Stimulated activated CD8-positive, alpha-beta memory T cell treated with anti-CD3 and anti-CD28 coated beads, Interleukin-4, amount 100 ng/mL, for 4 hours (primary cell): ENCODE measurements at places on chromosomes 12 and 14.

- DNase-seq, result no peak
These were observed 709.4 kb downstream of the GALC start for GRCh38 chr14:87283547-87283946.

DNA sequence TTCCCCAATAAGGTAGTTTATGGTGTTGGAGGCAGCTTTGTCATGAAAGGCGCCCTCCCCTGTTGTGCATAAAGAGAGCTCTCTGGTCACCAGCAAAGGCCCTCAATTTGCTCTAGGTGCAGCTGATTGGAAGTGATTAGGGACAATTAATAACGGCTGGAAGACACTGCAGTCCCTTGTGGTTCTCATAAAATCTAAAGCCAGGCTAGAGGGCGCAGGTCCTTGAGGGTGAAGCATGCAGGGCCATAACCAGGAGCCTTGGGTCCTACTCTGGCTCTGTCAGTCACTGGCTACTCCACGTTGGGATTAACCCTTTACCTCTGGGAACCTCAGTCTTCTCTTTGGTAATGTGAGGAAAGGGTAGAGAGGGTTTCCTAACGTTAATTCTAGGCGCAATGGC is 1.9 kb downstream of the DAAM1 start:
- DNase-seq, result no peak

- no peak for DNase-seq
These were observed 142.4 kb downstream of the OTOGL start for GRCh38 chr12:80241576-80242273.

GRCh38 chr12:2264651-2265232 is 212.0 kb downstream of the CACNA1C start:
- no peak for DNase-seq
